Aorta (tissue), 5 donors: ENCODE measurements at places on chromosomes 4 and X. TPM values are rescaled to one million over a fixed set of nuclear protein-coding genes. Genes with fewer than 3 reads are reported as not detected.
A peak's percentile ranks its signal among the peaks of the same experiment; 100 is the strongest.

Gene TCEAL6
- 0.55 TPM for total RNA-seq

DNA sequence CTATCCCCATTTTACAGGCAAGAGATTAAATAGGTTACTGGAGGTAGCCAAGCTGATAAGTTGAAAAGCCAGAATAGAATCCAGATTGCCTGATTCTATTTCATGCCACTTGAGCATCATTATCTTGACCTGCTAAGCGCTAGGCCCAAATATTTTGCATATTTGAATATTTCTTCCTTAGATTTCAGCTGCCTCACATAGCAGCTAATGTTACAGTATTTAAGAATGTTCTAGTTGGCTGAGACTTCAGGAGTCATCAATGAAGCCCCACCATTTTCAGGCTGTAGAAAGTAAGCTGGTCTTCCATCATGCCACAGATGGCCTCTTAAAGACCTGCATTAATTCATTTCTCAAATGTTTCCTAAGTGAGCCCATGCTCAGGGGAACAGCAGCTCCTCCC is 121.4 kb downstream of the SHROOM3 start:
- H3K4me3 ChIP-seq = no peak overlapping the region
- H3K36me3 ChIP-seq = no peaks in the 10 kb centered on the region
- no peak for DNase-seq
- H3K4me1 ChIP-seq = no peaks in the 10 kb centered on the region
- H3K27me3 ChIP-seq = no peaks in the 10 kb centered on the region

DNA sequence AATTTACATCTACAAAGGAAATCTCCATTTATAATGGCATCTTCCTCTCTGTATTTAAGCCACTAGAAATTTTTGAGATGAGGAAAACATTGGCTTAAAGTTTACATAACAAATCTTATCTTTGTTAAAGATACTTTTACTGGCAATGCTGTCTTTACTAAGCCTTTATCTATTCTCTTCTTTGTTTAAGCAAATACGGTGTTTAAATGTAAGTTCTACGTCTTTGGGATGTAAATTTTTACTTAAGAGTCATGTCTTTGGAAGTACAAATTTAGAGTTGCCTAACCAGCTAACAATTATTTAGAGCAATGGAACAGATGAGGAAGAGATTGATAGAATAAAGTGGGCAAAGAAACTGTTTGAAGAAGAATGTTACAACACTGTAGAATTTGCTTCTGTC is 1024.0 kb upstream of the PCDH10 start:
- H3K27ac ChIP-seq = no peak overlapping the region
- H3K4me3 ChIP-seq = no peak overlapping the region
- DNase-seq = no peak
- no peaks in the 10 kb centered on the region for H3K27me3 ChIP-seq
- H3K36me3 ChIP-seq = no peaks in the 10 kb centered on the region

- DNase-seq = no peak
- H3K36me3 ChIP-seq = no peaks in the 10 kb centered on the region
- no peaks in the 10 kb centered on the region for H3K27me3 ChIP-seq
- no peak overlapping the region for H3K27ac ChIP-seq
- no peak overlapping the region for H3K4me3 ChIP-seq
Measured at GRCh38 chr4:145524552-145524951, 42.9 kb downstream of the SMAD1 start.

- no peaks in the 10 kb centered on the region for H3K27me3 ChIP-seq
- H3K4me3 ChIP-seq = no peak overlapping the region
- no peak for DNase-seq
- no peaks in the 10 kb centered on the region for H3K4me1 ChIP-seq
- no peaks in the 10 kb centered on the region for H3K36me3 ChIP-seq
Measured at GRCh38 chrX:20124964-20125363, 8.3 kb upstream of the MAP7D2 start.

GRCh38 chr4:85165808-85166207 is 199.3 kb upstream of the WDFY3 start:
- no peak overlapping the region for H3K4me3 ChIP-seq
- H3K36me3 ChIP-seq = no peaks in the 10 kb centered on the region
- H3K27ac ChIP-seq = no peak overlapping the region
- no peaks in the 10 kb centered on the region for H3K4me1 ChIP-seq

Gene IL1RAPL1
- total RNA-seq = 0.24 TPM

GRCh38 chr4:39893693-39894072 is 84.0 kb downstream of the PDS5A start:
- no peak overlapping the region for H3K4me3 ChIP-seq
- H3K27ac ChIP-seq = no peak overlapping the region
- H3K4me1 ChIP-seq = no peaks in the 10 kb centered on the region
- DNase-seq = no peak

DNA sequence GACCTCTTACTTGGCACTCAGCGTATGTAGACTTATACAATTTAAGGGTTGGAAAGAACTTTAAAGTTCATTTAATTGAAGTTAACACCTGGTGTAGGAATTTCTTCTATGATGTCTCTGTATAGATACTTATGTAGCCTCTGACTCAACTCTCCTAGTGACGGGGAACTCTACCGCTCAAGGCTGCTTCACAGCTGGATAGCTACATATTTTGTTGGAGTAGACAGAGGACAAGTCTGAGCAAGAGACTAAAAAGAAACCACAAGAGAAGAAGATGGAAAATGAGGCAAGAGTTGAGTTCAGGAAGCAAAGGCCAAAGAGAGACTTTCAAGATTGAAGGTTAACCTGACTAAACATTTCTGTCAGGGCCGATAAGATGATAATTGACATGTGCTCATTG is 52.6 kb downstream of the GPR50 start:
- no peak for DNase-seq
- H3K27me3 ChIP-seq = no peaks in the 10 kb centered on the region
- no peak overlapping the region for H3K27ac ChIP-seq

Gene BLTP1
- total RNA-seq = 106 TPM

GRCh38 chr4:139736274-139736660 is 70.6 kb downstream of the MGST2 start:
- no peak for DNase-seq
- no peaks in the 10 kb centered on the region for H3K27me3 ChIP-seq
- H3K4me1 ChIP-seq = peaks cover 2% of the 10 kb centered on the region
- H3K36me3 ChIP-seq = no peaks in the 10 kb centered on the region

DNA sequence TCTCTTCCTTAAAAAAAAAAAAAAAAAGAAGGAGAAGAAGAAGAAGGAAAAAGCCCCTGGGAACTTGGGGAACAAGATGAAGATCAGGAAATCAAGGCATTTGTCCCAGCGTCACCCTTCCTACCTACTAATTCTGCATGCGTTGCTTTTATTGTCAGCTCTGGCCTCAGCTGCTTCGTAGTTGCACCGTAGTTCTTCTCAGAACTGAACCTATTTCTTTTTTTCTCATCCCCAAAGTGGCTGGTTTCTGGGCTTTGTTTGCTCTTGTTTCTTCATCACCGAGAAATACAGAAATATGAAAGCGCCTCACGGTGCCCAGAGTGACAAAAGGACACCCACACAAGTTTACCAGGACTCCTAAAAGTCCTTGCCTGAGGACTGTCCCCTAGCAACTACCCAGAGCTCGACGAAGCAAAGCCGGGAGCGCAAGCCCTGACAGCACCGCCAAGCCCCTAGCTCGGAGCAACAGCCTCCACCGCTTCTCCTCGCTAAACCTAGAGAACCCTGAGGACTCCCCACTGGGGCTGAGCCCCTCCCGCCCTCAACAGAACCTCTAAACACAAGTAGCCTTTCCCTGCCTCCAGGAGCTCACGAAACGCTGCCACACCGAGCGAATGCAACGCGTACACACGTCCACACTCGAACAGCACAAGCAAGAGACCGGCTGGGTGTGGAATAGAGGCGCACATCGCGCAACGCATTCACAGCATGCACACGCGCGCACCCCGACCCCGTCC is 710 bp downstream of the PRKG2 start:
- peak; percentile 68 for DNase-seq
- H3K27ac ChIP-seq = no peak overlapping the region
- H3K4me3 ChIP-seq = peak overlapping the region; percentile 54
- no peaks in the 10 kb centered on the region for H3K27me3 ChIP-seq

DNA sequence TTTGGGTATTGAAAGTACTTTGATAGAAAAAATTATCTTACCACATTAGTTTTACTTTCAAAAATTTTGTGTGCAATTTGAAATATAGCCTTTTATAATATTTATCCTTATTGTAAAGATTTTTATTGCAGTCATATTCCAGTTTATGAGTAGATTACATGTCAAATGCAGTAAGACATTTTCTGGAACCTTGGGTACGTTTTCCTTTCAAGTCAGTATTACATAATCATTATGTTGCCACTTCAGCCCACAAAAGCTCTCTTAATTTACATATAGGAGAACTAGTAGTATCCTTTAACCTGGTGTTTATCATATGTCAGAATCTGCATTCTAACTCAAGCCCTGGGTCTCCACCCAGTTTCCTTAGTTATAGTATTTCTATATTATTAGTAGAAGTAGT is 98.5 kb downstream of the CENPC start:
- no peak for DNase-seq
- no peaks in the 10 kb centered on the region for H3K36me3 ChIP-seq
- no peak overlapping the region for H3K4me3 ChIP-seq
- no peak overlapping the region for H3K27ac ChIP-seq
- no peaks in the 10 kb centered on the region for H3K27me3 ChIP-seq

Gene LPAR4
- 0.62 TPM for total RNA-seq

DNA sequence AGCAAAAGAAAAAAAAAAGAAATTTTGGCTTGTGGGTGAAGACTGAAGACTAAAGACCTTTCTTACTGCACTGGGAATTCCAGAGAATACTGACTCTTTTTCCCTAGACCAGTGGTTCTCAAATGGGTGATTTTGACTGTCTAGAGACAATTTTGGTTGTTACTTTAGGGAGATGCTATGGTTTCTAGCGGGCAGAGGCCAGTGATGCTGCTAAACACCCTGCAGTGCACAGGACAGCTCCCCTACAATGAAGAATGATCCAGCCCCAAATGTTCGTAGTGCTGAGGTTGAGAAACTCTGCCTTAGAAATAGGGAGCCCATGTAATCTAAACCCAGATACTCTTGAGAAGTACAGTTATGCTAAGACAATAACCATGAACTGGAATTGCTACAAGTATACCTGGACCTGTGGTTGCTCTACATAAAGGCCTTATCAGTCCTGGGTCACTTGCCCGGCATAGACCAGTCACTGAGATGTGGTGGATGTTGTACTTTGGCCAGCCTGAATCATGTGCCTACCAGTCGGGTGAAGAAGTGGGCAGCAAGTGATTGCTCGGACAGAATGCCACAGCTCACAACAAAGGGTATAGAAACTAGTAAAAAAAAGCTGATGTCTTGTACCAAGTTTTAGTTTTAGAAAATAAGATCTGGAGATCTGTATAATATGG is 16.0 kb downstream of the ARHGAP10 start:
- DNase-seq = no peak
- H3K4me1 ChIP-seq = no peaks in the 10 kb centered on the region
- H3K27ac ChIP-seq = no peak overlapping the region
- no peak overlapping the region for H3K4me3 ChIP-seq
- no peaks in the 10 kb centered on the region for H3K27me3 ChIP-seq
- no peaks in the 10 kb centered on the region for H3K36me3 ChIP-seq

- no peak overlapping the region for H3K4me3 ChIP-seq
- no peak for DNase-seq
- H3K27me3 ChIP-seq = no peaks in the 10 kb centered on the region
Measured at GRCh38 chr4:128162434-128162833, 101.3 kb downstream of the LARP1B start.

GRCh38 chr4:177450426-177451107 is 8.3 kb upstream of the AGA start:
- no peak overlapping the region for H3K4me3 ChIP-seq
- no peak for DNase-seq
- H3K36me3 ChIP-seq = no peaks in the 10 kb centered on the region
- no peaks in the 10 kb centered on the region for H3K27me3 ChIP-seq
- no peaks in the 10 kb centered on the region for H3K4me1 ChIP-seq

- H3K27ac ChIP-seq = no peak overlapping the region
- no peak overlapping the region for H3K4me3 ChIP-seq
- DNase-seq = no peak
- H3K36me3 ChIP-seq = no peaks in the 10 kb centered on the region
- peaks cover 6% of the 10 kb centered on the region for H3K27me3 ChIP-seq
Measured at GRCh38 chrX:135914404-135914803, 20.9 kb downstream of the SAGE1 start.

Gene RNF175
- total RNA-seq = not detected

Gene SYNPO2
- 1,531 TPM for total RNA-seq

- H3K27me3 ChIP-seq = no peaks in the 10 kb centered on the region
- no peak overlapping the region for H3K4me3 ChIP-seq
- no peak for DNase-seq
- no peak overlapping the region for H3K27ac ChIP-seq
- no peaks in the 10 kb centered on the region for H3K4me1 ChIP-seq
- no peaks in the 10 kb centered on the region for H3K36me3 ChIP-seq
Measured at GRCh38 chr4:115770046-115770543, 656.7 kb upstream of the NDST4 start.

- no peaks in the 10 kb centered on the region for H3K27me3 ChIP-seq
- H3K27ac ChIP-seq = no peak overlapping the region
- no peaks in the 10 kb centered on the region for H3K4me1 ChIP-seq
- H3K36me3 ChIP-seq = no peaks in the 10 kb centered on the region
- no peak overlapping the region for H3K4me3 ChIP-seq
Measured at GRCh38 chr4:85741381-85741780, 266.4 kb downstream of the ARHGAP24 start.

DNA sequence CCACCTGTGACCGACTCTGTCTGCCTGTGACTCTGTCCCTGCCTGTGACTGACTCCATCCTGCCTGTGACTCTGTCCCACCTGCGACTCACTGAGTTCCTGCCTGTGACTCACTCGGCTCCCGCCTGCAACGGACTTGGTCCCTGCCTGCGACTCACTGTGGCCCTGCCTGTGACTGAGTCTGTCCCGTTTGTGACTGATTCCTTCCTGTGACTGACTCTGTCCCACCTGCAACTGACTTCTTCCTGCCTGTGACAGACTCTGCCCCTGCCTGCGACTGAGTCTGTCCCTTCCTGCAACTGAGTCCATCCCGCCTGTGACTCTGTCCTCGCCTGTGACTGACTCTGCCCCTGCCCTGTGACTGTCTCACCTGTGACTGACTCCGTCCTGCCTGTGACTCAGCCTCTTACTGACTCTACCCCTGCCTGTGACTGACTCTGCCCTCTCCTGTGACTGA is 9.6 kb upstream of the UVSSA start:
- no peak for DNase-seq
- no peaks in the 10 kb centered on the region for H3K4me1 ChIP-seq
- H3K4me3 ChIP-seq = no peak overlapping the region
- H3K36me3 ChIP-seq = no peaks in the 10 kb centered on the region
